ENCODE measurements at places on chromosomes 4 and X. TPM values are rescaled to one million over a fixed set of nuclear protein-coding genes. Genes with fewer than 3 reads are reported as not detected.

The SSX4 gene
- total RNA-seq = not detected

The MAGEA8 gene
- not detected for total RNA-seq

The CXCL6 gene
- total RNA-seq = not detected

The SMR3B gene
- total RNA-seq = not detected

The PIN4 gene
- 29.5 TPM for total RNA-seq

The GRPR gene
- not detected for total RNA-seq
